ENCODE measurements at places on chromosomes 11 and 22. TPM values are rescaled to one million over a fixed set of nuclear protein-coding genes. Genes with fewer than 3 reads are reported as not detected.

DNA sequence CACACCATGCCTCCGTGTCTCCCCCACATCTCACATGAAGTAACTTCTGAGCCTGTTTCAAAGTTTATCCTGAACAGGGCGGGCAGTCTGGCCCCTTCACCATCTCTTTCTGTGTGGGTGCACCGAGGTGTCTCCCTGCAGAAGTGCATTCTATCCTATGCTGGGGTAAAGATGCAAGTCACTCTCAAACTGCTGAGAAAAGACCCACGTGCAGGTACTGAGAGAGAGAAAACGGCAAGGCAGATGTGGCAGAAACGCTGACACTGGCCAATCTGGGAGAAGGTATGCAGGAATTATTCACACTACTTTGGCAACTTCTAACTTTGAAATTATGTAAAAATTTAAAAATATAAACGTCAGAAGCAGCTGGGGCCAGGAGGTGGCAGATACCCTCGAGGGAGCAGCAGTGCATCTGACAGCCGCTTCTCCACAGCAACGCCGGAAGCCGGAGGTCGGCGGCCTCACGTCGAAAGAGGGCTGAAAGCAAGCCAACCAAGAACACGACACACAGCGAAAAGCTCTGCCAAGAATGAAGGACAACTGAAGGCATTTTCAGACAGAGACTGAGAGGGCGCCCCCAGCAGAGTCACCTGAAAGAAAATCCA, 34.2 kb upstream of the MOB2 start:
- no peak for DNase-seq
- no peak overlapping the region for H3K27ac ChIP-seq
- no peaks in the 10 kb centered on the region for H3K36me3 ChIP-seq
- no peaks in the 10 kb centered on the region for H3K27me3 ChIP-seq

DNA sequence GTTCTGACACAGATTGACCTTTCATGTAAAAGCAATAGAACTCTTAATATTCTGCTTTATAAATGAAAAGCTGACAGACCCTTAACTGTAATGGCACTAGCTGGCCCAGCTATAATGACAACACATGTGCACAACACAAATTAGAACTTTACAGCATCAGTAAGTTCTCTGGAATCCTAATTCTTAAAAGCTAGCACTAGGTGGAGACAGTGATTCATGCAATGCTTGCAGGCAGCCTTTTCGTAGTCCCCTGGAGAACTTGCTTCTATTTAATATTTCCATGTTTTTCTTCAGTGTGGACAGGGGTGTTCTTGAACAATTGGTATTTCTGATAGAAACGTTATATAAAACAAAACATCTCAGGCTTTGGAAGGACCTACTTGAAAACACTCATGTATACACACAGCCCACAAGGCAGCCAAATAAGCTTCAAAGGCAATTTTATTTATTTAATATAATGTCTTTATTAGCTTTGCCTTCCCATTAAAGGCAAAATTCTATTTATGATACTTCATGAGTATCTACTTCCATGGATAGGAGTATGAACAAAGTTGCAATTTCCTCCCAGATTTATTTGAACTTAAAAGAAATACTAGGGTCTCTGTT, 374.3 kb upstream of the MPPED2 start:
- peak overlapping the region; percentile 39 for H3K4me3 ChIP-seq
- DNase-seq, result peak; percentile 30
- H3K27me3 ChIP-seq, result no peaks in the 10 kb centered on the region
- no peaks in the 10 kb centered on the region for H3K36me3 ChIP-seq
- no peak overlapping the region for H3K27ac ChIP-seq

- peaks cover 68% of the 10 kb centered on the region for H3K27me3 ChIP-seq
- H3K27ac ChIP-seq, result peak overlapping the region; percentile 71
- no peak for DNase-seq
- H3K4me3 ChIP-seq, result peak overlapping the region; percentile 51
Observed at GRCh38 chr11:64642418-64642735, 51.4 kb downstream of the SLC22A12 start.

DNA sequence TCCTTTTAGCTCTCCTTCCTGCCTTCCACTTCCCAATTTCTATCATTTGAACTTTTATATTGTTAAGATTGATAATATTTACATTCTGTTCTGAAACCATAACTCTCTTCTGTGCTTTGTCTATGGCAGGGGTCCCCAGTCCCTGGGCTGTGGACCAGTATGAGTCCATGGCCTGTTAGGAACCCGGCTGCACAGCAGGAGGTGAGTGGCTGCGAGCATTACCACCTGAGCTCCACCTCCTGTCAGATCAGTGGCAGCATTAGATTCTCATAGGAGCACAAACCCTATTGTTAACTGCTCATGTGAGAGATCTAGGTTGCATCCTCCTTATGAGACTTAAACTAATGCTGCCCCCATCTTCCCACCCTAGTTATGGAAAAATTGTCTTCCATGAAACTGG, 48.4 kb upstream of the HEPHL1 start:
- DNase-seq, result no peak
- H3K4me1 ChIP-seq, result no peaks in the 10 kb centered on the region

GRCh38 chr22:34072585-34072984, 152.3 kb upstream of the LARGE1 start:
- no peak overlapping the region for H3K4me3 ChIP-seq
- no peaks in the 10 kb centered on the region for H3K36me3 ChIP-seq
- no peaks in the 10 kb centered on the region for H3K4me1 ChIP-seq
- H3K27me3 ChIP-seq, result no peaks in the 10 kb centered on the region
- DNase-seq, result no peak
- no peak overlapping the region for H3K27ac ChIP-seq

GRCh38 chr22:42766860-42767259, 46.2 kb upstream of the A4GALT start:
- no peaks in the 10 kb centered on the region for H3K4me1 ChIP-seq
- no peaks in the 10 kb centered on the region for H3K27me3 ChIP-seq
- H3K36me3 ChIP-seq, result no peaks in the 10 kb centered on the region
- no peak overlapping the region for H3K4me3 ChIP-seq
- no peak for DNase-seq
- no peak overlapping the region for H3K27ac ChIP-seq

- no peak overlapping the region for H3K4me3 ChIP-seq
- no peaks in the 10 kb centered on the region for H3K4me1 ChIP-seq
Observed at GRCh38 chr11:64888729-64889511, 10.5 kb upstream of the EHD1 start.

DNA sequence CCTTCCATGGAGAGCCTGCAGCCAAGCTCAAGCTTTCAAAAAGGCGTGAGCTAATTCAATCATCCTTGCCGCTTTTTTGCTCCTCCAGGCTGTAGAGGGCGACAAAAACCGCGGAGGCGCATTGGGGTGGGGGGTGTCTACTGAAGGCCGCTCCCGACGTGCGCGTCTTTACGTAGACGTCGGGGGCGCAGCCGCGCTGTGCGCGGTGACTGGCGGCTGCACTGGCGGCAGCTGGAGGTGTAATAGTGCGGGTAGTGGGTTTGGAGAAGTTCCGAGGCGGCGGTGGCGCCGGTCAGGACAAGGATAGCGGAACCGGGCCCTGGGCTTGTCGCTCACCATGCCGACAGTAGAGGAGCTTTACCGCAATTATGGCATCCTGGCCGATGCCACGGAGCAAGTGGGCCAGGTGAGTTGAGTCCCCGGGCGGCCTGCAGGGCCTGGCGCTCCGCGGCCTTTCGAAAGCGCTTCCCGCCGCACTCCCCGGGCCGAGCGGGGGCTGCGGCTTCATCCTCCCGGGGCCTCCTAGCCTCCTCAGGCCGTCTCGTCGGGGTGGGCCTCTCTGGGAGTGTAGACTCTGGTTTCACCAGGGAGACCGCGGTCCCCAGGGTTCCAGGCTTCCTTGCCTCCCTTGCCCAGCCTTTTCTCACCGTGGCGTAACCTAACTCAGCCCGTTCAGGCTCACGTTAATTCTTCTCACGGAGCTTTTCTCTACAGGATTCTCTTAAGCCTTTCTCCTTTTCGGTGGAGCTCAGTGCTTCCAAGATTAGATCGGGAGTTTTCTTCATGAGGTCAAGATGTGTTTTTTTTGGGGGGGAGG, at the start of gene API5:
Gene API5, plus strand, starts transcription at position 206 of the 817 bp plus-strand sequence. Its CDS starts 132 bp downstream, at position 338.
- DNase-seq, result peak; percentile 91
- peaks cover 9% of the 10 kb centered on the region for H3K4me1 ChIP-seq
- H3K27ac ChIP-seq, result peak within 1 kb of the TSS; percentile 81
- peak within 1 kb of the TSS; percentile 82 for H3K4me3 ChIP-seq
- H3K27me3 ChIP-seq, result no peaks in the 10 kb centered on the region

DNA sequence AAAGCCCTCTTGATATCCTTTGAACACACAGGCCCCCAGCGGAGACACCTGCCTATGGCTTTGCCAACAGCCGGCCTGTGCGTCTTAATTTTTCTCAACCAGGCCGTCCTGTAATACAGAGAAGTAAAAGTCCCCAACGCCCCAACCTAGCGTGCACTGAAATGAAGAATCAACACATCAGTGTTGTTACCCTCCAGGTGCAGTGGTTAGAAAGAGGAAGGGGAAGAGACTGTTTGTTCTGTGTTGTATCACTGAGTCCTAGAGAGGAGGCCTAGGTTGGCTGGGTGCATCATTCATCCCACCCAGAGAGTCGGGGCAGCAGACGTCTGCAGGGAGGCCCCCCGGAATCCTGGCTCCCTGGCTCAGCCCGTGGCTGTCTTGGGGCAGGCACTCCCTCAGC, 25.7 kb downstream of the SGSM1 start:
- H3K27me3 ChIP-seq, result no peaks in the 10 kb centered on the region
- H3K4me3 ChIP-seq, result no peak overlapping the region
- peaks cover 18% of the 10 kb centered on the region for H3K4me1 ChIP-seq
- DNase-seq, result no peak
- H3K36me3 ChIP-seq, result no peaks in the 10 kb centered on the region
- no peak overlapping the region for H3K27ac ChIP-seq

GRCh38 chr11:72871119-72871518, 56.9 kb downstream of the ATG16L2 start:
- H3K27ac ChIP-seq, result peak overlapping the region; percentile 1
- no peaks in the 10 kb centered on the region for H3K27me3 ChIP-seq
- no peaks in the 10 kb centered on the region for H3K4me1 ChIP-seq
- H3K36me3 ChIP-seq, result peaks cover 24% of the 10 kb centered on the region
- no peak for DNase-seq

DNA sequence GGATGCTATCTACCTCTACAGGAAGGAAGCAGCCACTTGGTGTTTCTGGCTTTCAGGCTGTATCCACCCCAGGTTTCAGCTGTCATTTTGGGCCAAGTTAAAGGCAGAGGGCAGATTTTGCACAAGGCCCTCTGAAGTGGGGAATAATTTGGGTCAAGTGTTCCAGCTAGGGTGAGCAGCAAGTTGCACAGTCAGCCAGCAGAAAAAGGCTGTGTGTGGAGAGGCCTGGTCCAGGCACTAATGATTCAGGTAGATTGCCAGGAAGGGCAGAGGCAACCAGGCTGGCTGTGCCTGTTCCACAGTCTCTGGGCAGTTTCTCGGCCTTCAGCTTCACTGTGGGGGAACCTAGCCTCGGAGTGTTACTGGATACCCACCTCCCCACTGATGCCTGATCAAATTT, 8.6 kb upstream of the ELF5 start:
- H3K27me3 ChIP-seq, result peaks cover 11% of the 10 kb centered on the region
- no peaks in the 10 kb centered on the region for H3K4me1 ChIP-seq
- DNase-seq, result no peak
- H3K36me3 ChIP-seq, result no peaks in the 10 kb centered on the region

GRCh38 chr11:45379162-45379863, 93.2 kb upstream of the SYT13 start:
- no peak overlapping the region for H3K4me3 ChIP-seq
- H3K27me3 ChIP-seq, result no peaks in the 10 kb centered on the region
- no peaks in the 10 kb centered on the region for H3K36me3 ChIP-seq
- peaks cover 5% of the 10 kb centered on the region for H3K4me1 ChIP-seq
- DNase-seq, result no peak

DNA sequence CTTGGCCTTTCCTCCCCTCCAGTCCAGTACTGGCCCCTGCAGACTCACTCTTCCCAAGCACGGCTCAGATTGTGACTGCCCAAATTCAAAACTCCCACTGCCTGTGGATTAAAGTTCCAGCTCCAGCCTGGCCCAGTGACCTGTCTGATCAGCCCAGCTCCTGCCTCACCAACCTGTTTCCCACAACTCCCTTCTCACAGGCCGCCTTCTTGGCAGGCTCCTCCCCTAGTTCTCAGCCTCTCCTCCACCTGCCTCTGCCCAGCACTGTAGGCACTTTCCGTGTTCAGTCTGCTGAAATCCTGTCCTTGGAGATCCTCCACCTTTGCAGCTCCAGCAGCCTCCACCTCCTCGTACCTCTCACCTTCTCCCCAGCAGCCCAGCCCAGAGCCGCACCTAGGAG, 68.6 kb downstream of the MICAL2 start:
- H3K36me3 ChIP-seq, result peaks cover 39% of the 10 kb centered on the region
- no peak overlapping the region for H3K4me3 ChIP-seq
- DNase-seq, result no peak

DNA sequence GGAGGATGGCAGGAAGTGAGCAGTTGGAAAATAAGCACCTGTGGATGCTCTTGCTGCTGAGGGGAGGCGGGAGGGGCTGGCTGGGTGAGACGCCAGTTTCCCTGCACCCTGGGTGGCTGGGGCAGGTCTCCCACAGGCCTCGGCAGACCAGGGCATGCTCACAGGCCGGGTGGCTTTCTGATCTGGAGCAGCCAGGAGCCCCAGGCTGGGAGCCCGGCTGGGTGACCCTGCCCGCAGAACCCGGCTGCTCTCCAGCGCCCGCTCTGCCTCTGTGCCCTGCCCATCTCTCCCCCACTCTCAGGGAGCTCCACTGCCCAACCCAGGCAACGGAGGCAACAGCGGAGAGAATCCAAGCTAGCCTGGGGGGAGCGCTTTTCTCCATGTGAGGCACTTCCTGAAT, 24.6 kb downstream of the DCPS start:
- H3K4me3 ChIP-seq, result no peak overlapping the region
- no peak for DNase-seq
- H3K36me3 ChIP-seq, result no peaks in the 10 kb centered on the region
- no peak overlapping the region for H3K27ac ChIP-seq
- H3K4me1 ChIP-seq, result peaks cover 18% of the 10 kb centered on the region
- no peaks in the 10 kb centered on the region for H3K27me3 ChIP-seq

DNA sequence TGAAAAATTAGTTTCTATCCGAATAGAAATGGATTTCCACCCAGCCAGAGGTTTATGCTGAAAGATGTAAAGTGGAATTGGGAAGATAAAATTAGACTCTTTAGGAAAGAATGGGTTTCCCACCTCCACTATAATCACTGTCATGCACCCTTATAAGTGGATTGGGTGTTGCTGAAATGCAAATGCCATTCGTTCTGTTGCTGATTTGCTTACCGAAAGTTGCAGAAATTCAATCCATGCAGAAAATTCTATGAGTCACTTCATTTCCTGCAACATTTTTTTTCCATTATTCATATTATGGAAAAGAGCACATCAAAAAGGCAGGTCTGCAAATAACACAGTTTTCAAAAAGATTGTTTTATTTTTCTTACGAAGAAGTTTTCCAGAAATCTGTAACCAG, 65.6 kb downstream of the LDLRAD3 start:
- DNase-seq, result no peak
- peak overlapping the region; percentile 68 for H3K27ac ChIP-seq
- H3K4me1 ChIP-seq, result peaks cover 30% of the 10 kb centered on the region

- H3K4me1 ChIP-seq, result peaks cover 15% of the 10 kb centered on the region
- no peak overlapping the region for H3K27ac ChIP-seq
- H3K27me3 ChIP-seq, result no peaks in the 10 kb centered on the region
- no peak overlapping the region for H3K4me3 ChIP-seq
Observed at GRCh38 chr11:113695207-113695606, 10.9 kb downstream of the TMPRSS5 start.

- no peak for DNase-seq
- no peak overlapping the region for H3K27ac ChIP-seq
- H3K27me3 ChIP-seq, result no peaks in the 10 kb centered on the region
- peaks cover 9% of the 10 kb centered on the region for H3K36me3 ChIP-seq
- H3K4me3 ChIP-seq, result no peak overlapping the region
Observed at GRCh38 chr11:126406368-126406767, 50.9 kb downstream of the ST3GAL4 start.

The SEPTIN5 gene
- polyA plus RNA-seq, result 10.4 TPM

The GAL3ST1 gene
- polyA plus RNA-seq, result 0.08 TPM

The APOBEC3B gene
- not detected for polyA plus RNA-seq

The ACR gene
- 0.15 TPM for polyA plus RNA-seq

The LIPT2 gene
- 4.6 TPM for polyA plus RNA-seq

The ALDH3B1 gene
- 15.9 TPM for polyA plus RNA-seq

The RFPL2 gene
- polyA plus RNA-seq, result 0.05 TPM

The HMOX1 gene
- polyA plus RNA-seq, result 13.7 TPM

The BTG4 gene
- polyA plus RNA-seq, result 0.34 TPM
